ENCODE measurements at places on chromosomes 2 and 18.

- ATAC-seq, result no peak
Measured at GRCh38 chr2:33488178-33488690, 11.8 kb downstream of the RASGRP3 start.

GRCh38 chr2:40740419-40740818 lies 288.5 kb upstream of the SLC8A1 start:
- no peak for ATAC-seq

- no peak for ATAC-seq
Measured at GRCh38 chr2:108460345-108461037, 11.5 kb downstream of the GCC2 start.

DNA sequence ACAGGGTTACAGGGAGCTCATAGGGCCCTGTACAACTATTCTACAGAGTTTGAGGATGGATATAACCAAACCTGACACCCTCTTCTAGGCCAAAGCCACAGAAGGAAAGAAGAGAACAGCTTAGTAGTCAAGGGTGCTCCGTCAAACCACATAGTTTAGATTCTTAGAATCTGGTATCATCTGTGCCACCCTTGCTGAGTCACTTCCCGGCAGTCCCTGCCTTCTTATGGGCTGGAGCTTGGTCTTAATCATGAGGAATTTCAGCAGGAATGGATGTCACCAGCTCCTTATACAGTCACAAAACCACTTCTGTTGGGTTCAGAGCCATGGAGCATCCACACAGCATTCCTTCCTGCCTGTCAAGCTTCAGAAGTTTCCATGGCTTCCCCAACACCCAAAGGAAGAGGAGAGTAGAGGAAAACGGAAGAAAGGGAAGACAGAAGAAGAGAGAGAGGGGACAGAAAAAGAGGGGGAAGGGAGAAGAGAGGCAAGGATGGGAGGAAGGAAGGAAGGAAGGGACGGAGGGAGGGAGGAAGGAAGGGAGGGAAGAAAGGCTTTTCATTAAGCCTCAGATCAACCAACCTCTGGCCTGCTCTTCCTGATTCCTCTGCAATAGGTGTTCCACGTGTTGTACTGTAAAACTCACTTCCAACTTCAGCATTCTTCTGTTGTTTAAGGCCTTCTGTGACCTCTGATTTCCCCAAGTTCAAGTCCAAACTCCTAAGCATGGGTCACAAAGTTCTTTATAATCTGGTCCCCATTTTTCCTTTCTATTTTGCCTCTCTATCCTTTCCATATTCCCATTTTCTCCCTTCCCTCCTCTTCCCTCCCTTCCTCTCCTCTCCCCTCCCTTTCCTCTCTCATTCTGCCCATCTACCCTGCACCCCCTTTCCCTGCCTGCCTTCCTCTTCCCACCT lies 246.1 kb upstream of the TNP1 start:
- ATAC-seq, result peak; percentile 96

- ATAC-seq, result no peak
Measured at GRCh38 chr2:43100362-43100882, 126.0 kb downstream of the ZFP36L2 start.

- ATAC-seq, result no peak
Measured at GRCh38 chr2:208792766-208793165, 386.2 kb downstream of the PTH2R start.
